ENCODE measurements at places on chromosomes 7 and 10. TPM values are rescaled to one million over a fixed set of nuclear protein-coding genes. Genes with fewer than 3 reads are reported as not detected.

The NCF1 gene
- total RNA-seq: 0.91 TPM

The CAMK1D gene
- 0.86 TPM for total RNA-seq

The GATAD1 gene
- total RNA-seq: 26.2 TPM

The LDB1 gene
- 77.1 TPM for total RNA-seq

The CYP3A7 gene
- total RNA-seq: not detected

The NEUROG3 gene
- total RNA-seq: not detected

The PLCE1 gene
- not detected for total RNA-seq

The VSTM2A gene
- total RNA-seq: not detected

The NXPH1 gene
- total RNA-seq: not detected

The IKZF5 gene
- total RNA-seq: 6.5 TPM

The MSMB gene
- total RNA-seq: not detected

The NHLRC2 gene
- total RNA-seq: 29.7 TPM

The CPN1 gene
- total RNA-seq: not detected

The WNT2 gene
- total RNA-seq: not detected

The AZGP1 gene
- total RNA-seq: 9.3 TPM

The AOAH gene
- total RNA-seq: 0.33 TPM

The CYP26C1 gene
- not detected for total RNA-seq

The SKIDA1 gene
- 1.5 TPM for total RNA-seq

The HKDC1 gene
- total RNA-seq: 1.1 TPM

The UTF1 gene
- total RNA-seq: not detected

The GPNMB gene
- 25.2 TPM for total RNA-seq

The CPEB3 gene
- total RNA-seq: 1.2 TPM

The MYL7 gene
- total RNA-seq: 31.0 TPM

The TMEM26 gene
- total RNA-seq: not detected

The UCN3 gene
- not detected for total RNA-seq

The ANK3 gene
- total RNA-seq: 12.9 TPM

The AFAP1L2 gene
- 25.8 TPM for total RNA-seq

The ADAP1 gene
- total RNA-seq: 11.0 TPM

The METTL27 gene
- total RNA-seq: 8.5 TPM

The MYL10 gene
- not detected for total RNA-seq

The DRGX gene
- total RNA-seq: not detected

The ANKRD30A gene
- not detected for total RNA-seq

The GGCT gene
- total RNA-seq: 60.3 TPM

The CCL24 gene
- not detected for total RNA-seq

The GALNT17 gene
- total RNA-seq: not detected

The GJC3 gene
- not detected for total RNA-seq

The HOXA5 gene
- total RNA-seq: 11.0 TPM

The AKR1C1 gene
- 18.4 TPM for total RNA-seq

The EXOSC1 gene
- 37.0 TPM for total RNA-seq

The HOXA2 gene
- total RNA-seq: 1.1 TPM

The PCLO gene
- 5.8 TPM for total RNA-seq

The RPP38 gene
- 25.3 TPM for total RNA-seq

The PKD2L1 gene
- not detected for total RNA-seq

The PRKCQ gene
- total RNA-seq: 9.5 TPM

The VIPR2 gene
- not detected for total RNA-seq

The AGBL3 gene
- 1.2 TPM for total RNA-seq

The CPA1 gene
- total RNA-seq: not detected

The SUN3 gene
- not detected for total RNA-seq

The CHST15 gene
- total RNA-seq: 61.0 TPM

The DNMBP gene
- 10.2 TPM for total RNA-seq

The SCRN1 gene
- 49.7 TPM for total RNA-seq

The CDC123 gene
- 118 TPM for total RNA-seq

The AKR1C4 gene
- total RNA-seq: not detected

The CHRM2 gene
- not detected for total RNA-seq

Measured in mammary epithelial cell (primary cell).